ENCODE measurements at places on chromosomes 12 and 14.

GRCh38 chr12:49021292-49021915 lies 2.8 kb upstream of the PRKAG1 start:
- DNase-seq: no peak

- no peak for DNase-seq
Measured at GRCh38 chr12:117447665-117448366, 86.4 kb upstream of the NOS1 start.

DNA sequence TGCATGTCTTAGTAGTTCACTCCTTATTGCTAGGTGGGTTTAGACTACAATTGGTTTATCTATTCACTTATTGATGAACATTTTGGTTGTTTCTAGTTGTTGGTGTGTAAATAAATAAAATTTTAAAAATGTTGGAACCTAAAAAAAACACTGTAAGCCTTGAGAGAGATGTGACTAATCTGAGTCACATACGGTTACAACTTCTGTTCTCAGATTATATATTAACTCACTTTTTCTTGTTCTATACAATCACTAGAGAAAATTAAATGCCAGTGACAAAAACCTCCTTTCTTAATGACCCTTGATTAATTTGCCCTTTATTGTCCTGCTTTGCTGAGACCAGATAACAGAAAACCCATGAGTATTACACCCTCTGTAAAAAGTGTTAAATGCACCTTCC lies 7.1 kb upstream of the TDG start:
- DNase-seq: no peak

GRCh38 chr12:114851981-114852380 lies 168.0 kb upstream of the TBX3 start:
- DNase-seq: no peak

DNA sequence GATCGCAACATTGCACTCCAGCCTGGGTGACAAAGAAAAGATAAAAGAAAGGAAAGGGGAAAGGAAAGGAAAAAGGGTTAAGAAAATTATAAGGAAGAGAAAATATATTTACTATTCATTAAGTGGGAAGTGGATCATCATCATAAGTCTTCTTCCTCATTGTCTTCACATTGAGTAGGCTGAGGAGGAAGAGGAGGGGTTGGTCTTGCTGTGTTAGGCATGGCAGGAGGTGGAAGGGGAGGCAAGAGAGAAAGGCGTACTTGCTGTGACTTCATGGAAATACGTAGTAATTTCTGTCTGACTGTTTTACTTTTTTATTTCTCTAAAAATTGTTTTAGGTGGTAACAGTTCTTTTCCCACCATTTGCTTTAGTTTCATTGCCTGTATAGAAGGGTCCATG lies 26.2 kb downstream of the FAM177A1 start:
- DNase-seq: no peak

- DNase-seq: no peak
Measured at GRCh38 chr14:45181806-45182205, 46.1 kb downstream of the FANCM start.

- no peak for DNase-seq
Measured at GRCh38 chr12:100801320-100801719, 6.7 kb downstream of the ANO4 start.

GRCh38 chr12:58425481-58426392 lies 484.4 kb downstream of the ATP23 start:
- peak; percentile 82 for DNase-seq

GRCh38 chr14:27916326-27916725 lies 850.3 kb upstream of the FOXG1 start:
- no peak for DNase-seq
